Muscle of leg (tissue), 16 donors: ENCODE measurements at places on chromosomes 5 and 9. TPM values are rescaled to one million over a fixed set of nuclear protein-coding genes. Genes with fewer than 3 reads are reported as not detected.
A peak's percentile ranks its signal among the peaks of the same experiment; 100 is the strongest.

GRCh38 chr5:169860585-169860984 lies 119.7 kb downstream of the INSYN2B start:
- no peak for DNase-seq

GRCh38 chr5:1541702-1542400 lies 18.1 kb upstream of the LPCAT1 start:
- DNase-seq: peak; percentile 98

DNA sequence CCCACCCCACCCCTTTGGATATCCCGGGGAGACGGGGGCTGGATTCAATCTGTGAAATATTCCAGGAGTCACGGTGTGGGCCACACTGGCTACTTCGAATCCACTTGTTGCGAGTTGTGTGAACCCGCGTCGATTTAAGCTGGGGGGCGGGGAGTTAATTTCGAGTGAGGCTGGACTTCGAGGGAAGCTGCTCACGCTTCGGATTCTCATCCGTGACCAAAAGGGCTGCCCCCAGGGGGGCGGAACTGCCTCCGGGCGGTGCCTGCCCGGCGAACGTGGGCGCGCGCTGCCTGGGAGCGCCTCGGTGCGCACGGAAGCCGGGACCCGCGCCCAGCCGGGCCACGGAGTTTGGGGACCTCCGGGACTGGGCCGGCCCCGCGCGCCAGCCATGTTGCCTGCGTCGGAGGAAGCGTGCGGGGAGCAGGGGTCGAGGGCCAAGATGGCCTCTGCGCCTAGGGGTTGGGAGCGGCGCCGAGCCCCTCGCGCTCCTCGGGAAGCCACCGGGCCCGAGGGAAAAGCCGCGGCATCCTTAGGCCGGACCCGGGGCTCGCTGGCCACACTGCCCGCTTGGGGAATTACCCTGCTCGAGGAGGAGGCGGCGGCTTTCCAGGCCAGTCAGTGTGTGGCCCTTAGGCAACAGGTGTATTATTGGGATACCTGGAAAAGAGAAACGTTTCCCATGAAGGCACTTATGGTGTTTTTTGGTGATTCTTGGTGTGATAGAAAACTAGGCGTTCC lies 975 bp downstream of the OCLN start:
- DNase-seq: peak; percentile 34

DNA sequence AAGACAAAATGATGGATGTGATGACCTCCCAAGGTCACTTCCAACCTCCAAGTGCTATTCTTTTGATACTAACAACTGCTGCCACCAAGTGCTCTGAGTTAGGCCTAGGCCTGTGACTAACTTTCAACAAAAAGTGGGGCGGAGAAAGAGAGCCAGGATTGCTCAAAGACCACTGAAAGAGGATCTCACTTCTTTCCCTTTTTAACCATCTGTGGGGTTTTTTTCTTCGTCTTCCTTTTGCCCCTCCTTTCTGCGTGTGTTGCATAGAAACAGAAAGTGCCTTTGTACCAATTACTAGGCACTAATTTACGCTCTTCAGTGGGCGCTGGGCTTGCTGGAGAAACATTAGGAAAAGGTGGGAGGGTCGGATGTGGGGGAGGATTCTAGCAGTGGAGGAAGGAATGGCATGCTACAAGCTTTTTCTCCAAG lies 8.0 kb downstream of the KLF9 start:
- peak; percentile 33 for DNase-seq

GRCh38 chr9:86082870-86083269 lies 16.5 kb downstream of the GOLM1 start:
- no peak for DNase-seq

DNA sequence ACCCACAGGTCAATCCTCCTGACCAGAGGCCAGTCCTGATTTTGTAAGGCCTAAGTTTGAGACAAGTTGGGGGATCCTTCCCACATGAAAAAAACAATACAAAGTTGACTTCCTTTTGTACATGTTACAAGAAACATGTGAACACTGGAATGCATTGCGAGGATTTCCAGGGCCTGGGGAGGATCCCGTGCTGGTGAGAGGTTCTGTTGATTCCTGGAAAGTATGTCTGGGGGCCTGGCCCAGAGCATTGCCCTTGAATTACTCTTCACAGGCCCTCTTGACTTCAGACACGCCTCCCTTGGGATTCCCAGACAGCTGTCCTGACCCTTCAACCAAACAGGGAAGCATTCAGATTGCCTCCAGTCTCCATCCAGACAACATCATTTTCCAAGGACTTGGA lies 234.2 kb upstream of the IRX2 start:
- no peak for DNase-seq

GRCh38 chr9:8560560-8561525 lies 761.3 kb upstream of the DMAC1 start:
- no peak for DNase-seq

DNA sequence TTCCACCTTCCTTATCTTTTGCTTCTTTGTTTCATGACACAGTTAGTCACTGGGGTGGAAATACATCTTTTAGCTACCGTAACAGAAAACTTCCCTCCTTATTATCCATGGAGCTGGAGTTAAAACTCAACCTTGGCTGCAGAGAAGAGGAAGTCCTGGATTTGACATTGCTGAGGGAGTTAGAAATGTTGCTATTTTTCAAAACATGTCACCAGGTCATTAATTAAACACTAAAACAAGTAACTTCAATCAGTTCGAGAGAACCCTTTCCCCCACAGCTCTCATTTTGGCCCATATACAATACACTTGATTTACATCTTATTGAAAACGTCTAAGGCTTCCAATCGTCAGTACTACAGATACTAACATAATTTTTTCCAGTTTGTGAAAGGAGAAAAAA lies 237.9 kb upstream of the CD180 start:
- DNase-seq: peak; percentile 75

GRCh38 chr9:22056402-22056801 lies 47.3 kb upstream of the CDKN2B start:
- no peak for DNase-seq

DNA sequence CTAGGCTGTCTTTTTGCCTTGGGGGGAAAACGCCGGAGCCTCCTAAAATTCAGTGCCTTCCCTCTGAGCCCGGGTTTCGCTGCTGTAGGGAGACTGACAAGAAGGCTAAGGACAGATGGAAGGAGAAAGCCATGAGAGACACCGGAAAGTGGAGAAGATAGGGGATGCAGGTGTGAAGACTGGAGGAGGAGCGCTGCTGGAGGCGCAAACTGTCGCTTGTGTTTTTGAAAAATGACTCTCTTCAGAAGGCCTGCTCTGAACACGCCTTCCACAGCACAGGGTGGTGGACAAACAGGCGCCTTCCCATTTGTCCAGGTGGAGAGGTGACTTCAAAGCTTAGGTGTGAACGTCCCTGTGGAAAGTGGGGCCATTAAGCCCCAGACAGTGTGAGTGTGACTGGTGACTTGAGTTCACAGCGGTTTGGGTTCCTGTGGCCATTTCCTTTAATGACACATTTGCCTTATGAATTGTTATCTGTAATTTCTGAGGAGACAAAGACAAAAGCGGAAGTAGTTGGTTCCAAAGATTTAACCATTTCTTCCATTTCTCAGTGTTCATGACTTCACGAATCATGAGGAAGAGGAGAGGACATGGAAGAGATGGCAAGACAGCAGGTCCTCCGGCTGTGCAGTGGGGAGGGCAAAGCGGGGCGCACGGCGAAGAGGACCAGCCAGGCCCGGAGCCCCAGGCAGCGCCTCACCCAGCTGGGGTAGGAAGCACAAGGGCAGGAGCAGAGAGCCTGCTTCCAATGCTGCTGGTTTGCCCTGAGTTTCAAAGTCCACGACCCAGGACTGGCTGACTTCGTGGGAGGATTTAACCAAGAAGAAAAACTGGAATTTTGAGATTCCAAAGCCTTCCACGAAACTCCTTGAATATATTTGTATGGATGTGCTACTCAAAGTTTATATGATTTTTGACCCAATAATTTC lies 27.8 kb upstream of the SEMA4D start:
- no peak for DNase-seq

DNA sequence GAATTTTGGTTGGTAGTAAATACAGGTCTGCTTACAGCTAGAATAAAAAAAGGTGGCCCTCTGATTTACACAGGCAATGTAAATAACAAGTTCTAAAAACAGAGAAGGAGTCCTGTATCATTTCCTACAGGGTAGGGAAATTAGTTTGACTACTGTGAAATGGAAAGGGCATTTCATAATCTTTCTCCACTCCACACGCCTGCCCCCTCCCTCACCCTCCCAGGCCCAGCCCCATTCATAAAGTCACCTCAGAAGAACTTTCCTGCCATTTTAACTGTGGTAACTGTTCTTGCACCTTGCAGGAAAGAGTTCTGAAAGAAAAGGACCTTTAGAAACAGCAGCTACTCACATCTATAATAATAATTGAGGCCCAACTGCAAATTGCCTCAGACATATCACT lies 69.7 kb downstream of the MEF2C start:
- DNase-seq: no peak

DNA sequence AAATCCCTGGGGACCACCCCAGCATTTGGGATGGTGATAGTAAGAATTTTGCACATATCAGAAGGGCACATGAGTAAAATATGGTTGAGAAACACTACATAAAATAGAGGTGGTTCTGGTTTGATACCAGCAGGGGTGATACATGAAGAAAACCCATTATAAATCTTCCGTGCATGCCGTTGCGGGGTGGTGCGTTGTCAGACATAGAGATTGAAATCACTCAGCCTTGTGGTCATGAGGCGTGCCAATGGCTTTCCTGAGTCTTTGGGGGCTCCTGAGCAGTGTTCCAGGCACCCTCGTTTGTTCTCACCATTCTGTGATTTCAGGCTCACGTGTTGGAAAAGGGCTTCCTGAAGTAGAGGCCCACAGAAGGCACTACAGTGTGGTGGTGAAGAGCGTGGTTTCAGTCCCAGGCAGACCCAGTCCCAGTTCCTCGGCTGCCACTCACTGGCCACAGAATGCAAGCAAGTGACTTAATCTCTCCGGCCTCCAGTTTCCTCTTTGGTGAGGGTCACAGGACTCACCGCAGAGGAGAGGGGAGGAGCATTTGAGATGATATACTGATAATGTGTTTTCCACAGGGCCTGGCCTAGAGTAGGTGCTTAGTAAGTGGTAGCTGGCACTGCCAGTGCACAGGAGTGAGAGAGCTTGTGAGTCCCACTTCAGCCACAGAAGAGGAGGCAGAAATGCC lies 20.5 kb upstream of the GLRX start:
- peak; percentile 75 for DNase-seq

DNA sequence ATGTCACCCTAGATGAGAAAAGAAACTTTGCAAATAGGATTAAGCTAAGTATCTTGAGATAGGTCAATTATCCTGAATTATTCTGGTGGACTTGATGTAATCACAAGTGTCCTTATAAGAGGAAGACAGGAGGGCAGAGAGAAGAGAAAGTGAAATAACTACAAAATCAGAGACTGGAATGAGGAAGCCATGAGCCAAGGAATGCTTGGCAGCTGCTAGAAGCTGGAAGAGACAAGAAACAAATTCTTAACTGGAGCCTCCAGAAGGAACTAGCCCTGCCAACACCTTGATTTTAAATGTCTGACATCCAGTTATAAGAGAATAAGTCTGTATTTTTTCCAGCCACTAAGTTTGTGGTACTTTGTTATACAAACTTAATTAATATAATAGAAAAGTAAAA lies 480.0 kb downstream of the NR2F1-AS1 start:
- DNase-seq: peak; percentile 56

DNA sequence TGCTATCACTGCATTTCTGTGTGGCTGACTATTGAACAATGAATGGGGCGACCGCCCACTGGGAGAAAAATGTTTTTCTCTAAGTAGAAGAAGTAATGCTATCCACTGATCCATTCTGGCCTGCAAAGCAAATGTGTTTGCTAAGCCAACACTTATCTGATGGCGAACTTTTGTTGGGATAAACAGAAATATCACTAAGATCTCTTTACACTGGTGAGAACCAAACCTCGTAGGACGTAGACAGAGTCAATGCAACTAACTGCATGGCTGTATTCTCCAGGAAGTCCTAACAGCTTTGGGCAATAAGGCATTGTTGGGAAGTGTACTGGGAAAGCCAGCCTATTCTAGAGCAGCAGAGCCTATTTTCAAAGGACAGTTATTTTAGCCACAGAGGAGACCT lies 77.7 kb downstream of the ANKH start:
- no peak for DNase-seq

DNA sequence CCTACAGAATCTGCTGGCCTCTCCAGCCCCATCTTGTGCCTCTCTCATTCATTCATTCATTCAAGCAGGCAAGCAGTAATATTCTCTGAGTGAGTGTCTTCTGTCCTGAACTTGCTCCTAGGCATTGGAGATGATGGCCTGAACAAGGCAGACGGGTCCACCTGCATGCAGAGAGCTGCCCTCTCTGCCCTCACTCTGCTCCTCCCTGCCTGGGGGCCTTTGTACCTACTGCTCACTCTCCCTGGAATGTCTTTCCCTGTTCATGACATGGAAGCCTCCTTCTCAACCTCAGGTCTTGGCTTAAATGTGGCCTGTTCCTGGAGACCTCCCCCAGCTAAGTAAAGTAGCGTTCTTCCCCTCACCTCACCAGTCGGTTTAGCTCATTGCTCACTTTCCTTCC lies 6.6 kb downstream of the CDX1 start:
- no peak for DNase-seq

- DNase-seq: peak; percentile 91
These were observed 190.0 kb downstream of the FANCC start for GRCh38 chr9:95127249-95128176.

- DNase-seq: no peak
These were observed 82.2 kb upstream of the GABRP start for GRCh38 chr5:170701334-170701733.

DNA sequence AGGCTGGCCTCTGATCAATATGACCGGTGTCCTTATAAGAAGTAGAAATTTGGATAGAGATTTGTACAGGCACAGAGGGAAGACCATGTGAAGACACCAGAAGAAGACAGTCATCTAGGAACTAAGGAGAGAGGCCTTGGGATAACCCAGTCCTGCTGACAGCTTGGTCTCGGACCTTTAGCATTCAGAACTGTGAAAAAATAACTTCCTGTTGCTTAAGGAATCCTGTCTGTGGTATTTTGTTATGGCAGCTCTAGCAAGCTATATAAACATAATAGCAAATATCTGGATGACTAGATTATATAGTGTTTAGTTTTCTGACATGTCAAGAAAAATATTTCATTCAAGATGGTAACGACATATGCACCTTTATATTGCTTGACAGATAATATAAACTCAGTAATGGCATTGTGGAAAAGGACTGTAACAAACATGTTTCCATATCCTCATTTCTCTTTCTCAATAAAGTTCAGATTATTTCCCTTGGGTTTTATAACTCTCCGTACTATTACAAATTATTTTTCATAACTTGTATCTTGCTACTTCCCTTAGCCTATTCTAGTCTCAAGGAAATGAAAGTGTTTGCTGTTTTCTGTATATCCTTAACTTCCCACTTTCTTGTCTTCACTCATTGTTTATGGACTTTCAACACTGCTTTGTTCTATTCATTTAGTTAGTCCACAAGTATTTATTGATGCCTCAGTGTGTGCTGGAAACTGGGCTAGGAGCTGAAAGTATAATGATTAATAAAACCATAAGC lies 62.4 kb downstream of the KIAA1958 start:
- DNase-seq: peak; percentile 28

Gene GRM6
- not detected for total RNA-seq

Gene TNFSF8
- 0.49 TPM for total RNA-seq

Gene CCL27
- total RNA-seq: 0.31 TPM

Gene FBXW11
- total RNA-seq: 45.4 TPM

Gene ARL14EPL
- total RNA-seq: 0.09 TPM

Gene SPINK5
- total RNA-seq: 0.27 TPM

Gene GPRIN1
- 0.49 TPM for total RNA-seq

Gene SPATA6L
- total RNA-seq: 0.49 TPM

Gene GFPT2
- 11.3 TPM for total RNA-seq

Gene IL7R
- 0.22 TPM for total RNA-seq

Gene FABP6
- 0.09 TPM for total RNA-seq
